Right forelimb (tissue), 1 donor: ENCODE measurements at places on chromosomes 12 and 14.

DNA sequence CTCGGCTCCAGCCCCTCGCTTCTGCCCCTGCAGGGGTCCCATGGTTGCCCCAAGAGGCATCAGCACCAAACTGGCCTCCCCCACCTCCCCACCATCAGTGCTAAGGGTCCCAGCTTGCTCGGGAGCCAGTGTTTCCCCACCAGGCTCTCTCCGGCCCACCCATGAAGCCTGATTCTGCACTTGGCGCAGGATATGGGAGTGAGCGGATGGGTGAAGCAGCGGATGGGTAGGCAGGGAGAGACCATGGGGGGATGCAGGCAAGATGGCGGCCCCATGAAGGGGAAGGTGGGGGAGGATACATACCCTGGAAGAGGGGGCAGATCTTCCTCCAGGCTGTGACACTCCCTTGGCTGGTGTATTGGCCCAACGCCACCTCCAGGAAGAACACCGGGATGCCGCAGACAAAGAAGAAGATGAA is 9.7 kb downstream of the SLC6A12 start:
- DNase-seq: no peak

DNA sequence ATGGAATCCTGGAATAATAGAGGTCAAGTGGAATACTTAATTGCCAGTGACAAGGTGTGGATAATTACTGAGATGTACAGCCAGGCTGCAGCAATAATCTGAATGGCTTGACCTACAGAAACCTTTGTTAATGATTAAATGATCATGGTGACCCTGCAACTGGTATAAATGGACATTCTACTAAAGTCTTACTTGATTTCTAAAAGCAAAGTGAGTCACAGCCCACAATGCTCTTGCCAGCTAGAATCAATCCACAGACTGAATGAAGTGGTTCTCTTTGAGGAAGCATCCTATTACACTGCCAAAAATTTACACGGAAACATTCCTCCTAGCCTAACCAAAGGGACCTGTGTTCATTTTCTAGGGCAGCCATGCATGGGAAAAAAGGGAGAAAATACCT is 518.5 kb downstream of the SOX5 start:
- DNase-seq: no peak

GRCh38 chr12:49803693-49804450 is 24.3 kb downstream of the NCKAP5L start:
- no peak for DNase-seq

DNA sequence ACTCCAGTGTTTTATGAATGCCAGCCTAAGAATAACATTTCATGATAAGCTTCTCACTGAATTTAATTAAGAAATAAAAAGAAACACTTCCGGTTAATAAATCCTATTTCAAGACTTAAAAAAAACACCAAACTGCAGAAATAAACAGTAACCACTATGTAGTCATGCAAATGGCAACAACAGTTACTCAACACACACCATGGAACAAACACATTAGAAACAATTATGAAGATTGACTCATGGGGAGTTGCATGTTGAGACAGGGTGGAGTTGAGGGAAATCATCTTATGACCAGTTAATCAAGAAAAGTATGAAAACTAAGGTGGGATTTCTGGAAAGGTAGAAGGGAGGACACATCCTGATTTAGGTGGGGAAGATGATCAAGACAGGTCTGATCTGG is 52.7 kb downstream of the PLBD1 start:
- DNase-seq: no peak

- DNase-seq: no peak
Observed at GRCh38 chr12:64739778-64740177, 19.4 kb downstream of the GNS start.

DNA sequence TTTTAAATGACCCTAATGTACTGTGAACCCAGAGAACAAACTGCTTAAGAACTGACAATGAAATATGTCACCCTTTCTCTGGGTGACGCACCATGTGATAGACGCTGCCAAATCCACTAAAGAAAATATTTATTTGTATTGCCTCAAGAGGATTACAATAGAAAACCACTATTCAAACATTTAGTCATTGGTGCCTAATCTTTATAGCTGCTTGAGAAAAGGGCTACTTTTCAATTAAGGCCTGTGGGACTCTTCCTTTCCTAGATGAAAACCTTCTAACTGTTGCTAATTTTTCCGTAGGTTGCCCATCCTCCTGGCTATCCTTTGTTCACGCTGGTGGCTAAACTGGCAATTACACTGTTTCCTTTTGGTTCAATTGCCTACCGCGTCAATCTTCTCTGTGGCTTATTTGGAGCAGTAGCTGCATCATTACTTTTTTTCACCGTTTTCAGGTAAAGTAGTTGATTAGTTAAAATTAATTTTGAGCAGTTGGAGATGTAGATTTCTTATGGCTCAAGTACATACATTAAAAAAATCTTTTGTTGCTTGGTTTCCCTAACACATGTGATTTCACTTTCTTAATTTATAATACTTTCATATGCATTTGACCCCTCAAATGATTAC is 6.0 kb downstream of the TMEM260 start:
- DNase-seq: no peak

- DNase-seq: peak; percentile 75
Observed at GRCh38 chr12:22334410-22335100, at the start of gene ST8SIA1. ST8SIA1 (minus strand) TSS chr12:22334707; CDS start chr12:22334232, 475 bp downstream.

- peak; percentile 58 for DNase-seq
Observed at GRCh38 chr12:123097561-123098084, 53.3 kb downstream of the PITPNM2 start.

- peak; percentile 82 for DNase-seq
Observed at GRCh38 chr12:48817873-48818830, at the start of gene CACNB3. CACNB3 (plus strand) TSS chr12:48818496; CDS start chr12:48818930, 434 bp downstream.

DNA sequence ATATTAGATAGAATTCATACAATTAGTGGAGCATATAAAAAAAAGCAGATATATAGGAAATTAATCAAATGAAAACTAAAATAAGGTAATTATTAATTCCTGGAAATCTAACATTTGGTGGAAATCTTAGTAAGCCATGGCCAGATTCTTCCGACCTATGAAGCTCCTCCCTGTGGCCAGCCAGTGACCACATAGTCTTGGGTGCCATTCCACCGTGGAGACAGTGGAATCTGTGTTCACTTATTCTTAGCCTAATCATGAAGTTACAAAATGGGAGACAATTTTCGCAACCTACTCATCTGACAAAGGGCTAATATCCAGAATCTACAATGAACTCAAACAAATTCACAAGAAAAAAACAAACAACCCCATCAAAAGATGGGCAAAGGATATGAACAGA is 241.9 kb upstream of the FLRT2 start:
- no peak for DNase-seq

- no peak for DNase-seq
Observed at GRCh38 chr12:47277972-47278448, 198.3 kb upstream of the AMIGO2 start.

- no peak for DNase-seq
Observed at GRCh38 chr12:109113661-109114321, 2.6 kb upstream of the ACACB start.

DNA sequence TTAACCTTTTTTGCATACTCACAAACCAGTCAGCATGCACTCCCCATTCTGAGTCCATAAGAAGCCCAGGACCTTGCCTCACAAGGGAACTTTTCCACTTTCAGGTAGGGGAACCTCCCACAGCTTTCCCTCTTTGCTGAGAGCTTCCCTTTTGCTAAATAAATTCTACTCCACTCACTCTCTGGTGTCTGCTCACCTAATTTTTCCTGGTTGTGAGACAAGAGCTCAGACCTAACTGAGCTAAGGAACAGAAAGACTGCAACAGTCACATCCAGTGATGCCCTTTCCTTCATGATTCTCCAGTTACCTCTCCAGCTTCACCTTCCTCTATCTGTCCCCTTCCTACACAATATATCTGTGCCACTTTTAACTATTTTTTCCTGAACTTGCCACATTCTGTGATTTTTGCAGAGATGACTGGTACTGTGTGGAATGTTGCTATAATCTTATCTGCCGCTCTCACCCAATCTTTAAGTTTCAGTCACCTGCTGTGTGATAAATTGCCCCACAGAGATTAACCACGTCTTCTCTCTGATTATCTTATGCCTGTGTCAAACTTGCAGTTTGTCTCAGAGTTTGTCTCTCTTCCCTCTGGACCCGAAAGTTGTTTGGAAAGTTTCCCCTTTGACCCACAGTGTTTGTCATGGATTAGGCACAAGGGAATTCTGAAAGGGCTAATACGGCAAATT is 737.1 kb upstream of the FLRT2 start:
- no peak for DNase-seq

DNA sequence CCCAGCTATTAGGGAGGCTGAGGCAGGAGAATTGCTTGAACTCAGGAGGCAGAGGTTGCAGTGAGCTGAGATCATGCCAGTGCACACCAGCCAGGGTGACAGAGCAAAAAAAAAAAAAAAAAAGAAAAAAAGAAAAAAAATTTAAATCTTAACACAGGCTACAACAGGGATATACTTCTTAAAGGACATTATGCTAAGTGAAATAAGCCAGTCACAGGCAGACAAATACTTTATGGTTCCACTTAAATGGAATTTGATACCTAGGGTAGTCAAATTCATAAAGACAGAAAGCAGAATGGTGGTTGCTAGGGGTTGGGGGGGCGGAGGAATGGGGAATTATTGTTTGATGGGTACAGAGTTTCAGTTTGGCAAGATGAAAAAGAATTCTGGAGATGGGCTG is 14.8 kb upstream of the PPTC7 start:
- no peak for DNase-seq

GRCh38 chr14:105281371-105282097 is 19.3 kb downstream of the BRF1 start:
- DNase-seq: peak; percentile 55

GRCh38 chr14:69226736-69227135 is 33.2 kb upstream of the GALNT16 start:
- no peak for DNase-seq

- no peak for DNase-seq
Observed at GRCh38 chr12:50647479-50647878, 116.4 kb upstream of the ATF1 start.

DNA sequence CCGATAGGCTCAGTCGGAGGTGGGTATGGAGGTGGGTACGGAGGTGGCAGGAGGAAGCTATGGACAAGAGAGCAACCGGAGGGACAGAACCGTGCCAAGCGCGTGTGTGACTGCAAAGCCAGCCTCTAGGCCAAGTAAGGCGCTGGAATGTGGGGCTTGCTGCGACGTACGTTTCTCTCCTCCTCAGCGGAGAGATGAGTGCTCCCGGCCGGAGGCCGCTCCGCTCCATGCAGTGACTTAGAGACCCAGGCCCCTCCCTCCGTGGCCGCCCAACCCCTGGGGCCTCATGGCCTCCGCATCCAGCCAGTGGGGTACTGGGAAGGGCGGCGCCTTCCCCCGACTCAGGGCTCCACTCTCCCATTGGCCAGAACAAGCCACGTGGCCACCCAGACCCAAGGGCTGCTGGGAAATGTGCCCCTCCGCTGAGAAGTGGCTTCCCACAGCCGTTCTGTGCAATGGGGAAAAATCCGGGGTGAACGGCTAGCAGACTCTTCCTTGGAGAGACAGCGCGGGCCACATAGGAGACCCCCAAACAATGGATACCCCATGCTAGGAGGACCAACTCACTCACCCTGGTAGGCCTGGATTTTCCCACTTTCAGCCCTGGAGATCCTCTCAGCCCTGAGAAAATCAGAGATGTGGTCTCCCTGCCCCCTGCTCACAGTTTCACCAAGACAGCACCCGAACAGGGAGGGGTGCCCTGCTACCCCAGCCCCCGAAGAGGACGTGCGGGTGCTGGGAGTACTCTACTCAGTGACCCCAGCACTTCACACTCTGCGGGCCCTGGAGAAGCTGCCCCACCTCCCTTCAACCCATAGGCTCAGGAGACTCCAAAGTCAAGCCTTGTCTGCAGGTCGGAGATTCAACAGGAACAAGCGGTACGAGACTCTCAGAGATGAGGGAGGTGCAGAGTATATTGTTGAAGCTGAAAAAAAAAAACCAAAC is 66.7 kb downstream of the RIMBP2 start:
- DNase-seq: no peak

DNA sequence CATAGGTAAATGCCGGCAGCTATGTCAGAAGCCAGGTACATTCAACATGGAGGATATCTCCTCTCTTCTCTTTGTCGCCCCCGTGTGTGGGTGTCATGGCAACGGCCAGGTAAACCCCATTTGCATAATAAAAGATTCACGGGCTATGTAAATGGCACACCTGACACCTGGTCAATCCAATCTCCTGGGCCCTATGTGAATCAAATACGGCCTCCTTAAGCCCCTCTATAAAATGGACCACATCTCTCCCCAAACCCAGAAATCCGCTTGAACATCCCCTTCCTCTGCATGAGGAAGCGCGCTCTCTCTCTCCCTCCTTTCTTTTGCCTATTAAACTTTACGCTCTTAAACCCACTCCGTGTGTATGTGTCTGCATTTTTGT is 363.7 kb downstream of the SOX5 start:
- DNase-seq: no peak

DNA sequence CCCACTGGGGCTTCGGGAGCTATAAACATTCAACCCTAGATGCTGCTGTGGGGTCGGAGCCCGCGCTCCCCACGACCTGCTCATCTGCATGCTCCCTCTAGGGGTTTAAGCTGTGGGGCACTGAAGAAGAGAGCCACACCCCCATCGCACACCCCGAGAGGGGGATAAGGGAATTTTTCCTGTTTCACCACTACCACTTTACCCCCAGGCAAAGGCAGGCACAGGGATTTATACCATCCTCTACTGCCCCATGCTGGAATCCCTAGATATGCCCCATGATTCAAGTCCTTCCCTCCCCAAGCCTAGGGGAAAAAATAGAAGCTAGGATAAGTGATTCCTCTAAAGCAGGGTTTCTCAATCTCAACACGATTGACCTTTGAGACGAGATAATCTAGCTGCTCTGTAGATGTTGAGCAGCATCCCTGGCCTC is 59.9 kb upstream of the CCDC60 start:
- DNase-seq: no peak
